AG09319 (cell line): ENCODE measurements at places on chromosomes 12 and 14.

- no peak for DNase-seq
Observed at GRCh38 chr12:90428881-90429280, 526.1 kb downstream of the CCER1 start.

GRCh38 chr12:117013726-117014125 is 85.5 kb downstream of the TESC start:
- no peak for DNase-seq

DNA sequence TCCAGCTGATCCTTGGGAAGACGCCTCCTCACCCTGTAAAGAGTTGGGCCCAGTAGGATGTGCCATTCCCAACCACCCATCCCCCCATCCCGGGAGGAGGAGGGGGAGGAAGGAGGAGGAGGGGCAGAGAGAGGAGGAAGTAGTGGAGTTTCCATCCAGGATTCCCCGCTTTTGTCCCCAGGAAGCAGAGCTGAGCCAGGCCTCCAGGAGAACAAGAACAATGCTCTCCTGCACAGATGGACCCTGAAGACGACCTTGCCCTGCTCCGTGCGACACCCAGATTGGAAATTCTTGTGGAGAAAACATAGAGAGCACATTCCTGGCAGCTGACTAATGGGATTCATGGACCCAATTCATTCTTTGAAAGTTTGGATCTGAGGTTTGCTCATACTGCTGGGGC is 132.3 kb upstream of the CRY1 start:
- no peak for DNase-seq

GRCh38 chr12:30191696-30192455 is 408.1 kb upstream of the TMTC1 start:
- DNase-seq = no peak

DNA sequence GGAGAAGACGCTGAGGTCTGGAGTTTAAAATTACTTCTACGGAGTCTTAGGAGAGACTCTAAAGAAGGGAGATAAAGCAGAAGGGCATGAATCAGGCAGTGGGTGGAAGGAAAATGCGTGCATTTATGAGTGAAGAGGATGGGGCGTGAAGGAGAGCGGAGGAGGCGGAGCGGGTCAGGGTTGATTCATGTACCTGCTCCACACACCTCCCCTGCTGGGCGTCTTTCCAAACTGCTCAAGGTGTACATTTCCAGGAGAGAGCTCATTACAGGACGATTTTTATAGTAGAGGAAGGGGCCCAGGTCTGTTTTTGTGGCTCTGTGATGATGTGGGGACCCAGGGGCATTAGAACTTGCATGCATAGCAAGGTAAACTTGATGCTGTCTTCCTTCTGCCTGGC is 65.0 kb upstream of the ASPG start:
- DNase-seq = no peak

- DNase-seq = no peak
Observed at GRCh38 chr12:91239481-91239880, 56.9 kb upstream of the DCN start.

- DNase-seq = no peak
Observed at GRCh38 chr12:3204143-3204542, 127.0 kb downstream of the TSPAN9 start.

GRCh38 chr12:67355428-67356379 is 86.5 kb downstream of the CAND1 start:
- DNase-seq = peak; percentile 31

DNA sequence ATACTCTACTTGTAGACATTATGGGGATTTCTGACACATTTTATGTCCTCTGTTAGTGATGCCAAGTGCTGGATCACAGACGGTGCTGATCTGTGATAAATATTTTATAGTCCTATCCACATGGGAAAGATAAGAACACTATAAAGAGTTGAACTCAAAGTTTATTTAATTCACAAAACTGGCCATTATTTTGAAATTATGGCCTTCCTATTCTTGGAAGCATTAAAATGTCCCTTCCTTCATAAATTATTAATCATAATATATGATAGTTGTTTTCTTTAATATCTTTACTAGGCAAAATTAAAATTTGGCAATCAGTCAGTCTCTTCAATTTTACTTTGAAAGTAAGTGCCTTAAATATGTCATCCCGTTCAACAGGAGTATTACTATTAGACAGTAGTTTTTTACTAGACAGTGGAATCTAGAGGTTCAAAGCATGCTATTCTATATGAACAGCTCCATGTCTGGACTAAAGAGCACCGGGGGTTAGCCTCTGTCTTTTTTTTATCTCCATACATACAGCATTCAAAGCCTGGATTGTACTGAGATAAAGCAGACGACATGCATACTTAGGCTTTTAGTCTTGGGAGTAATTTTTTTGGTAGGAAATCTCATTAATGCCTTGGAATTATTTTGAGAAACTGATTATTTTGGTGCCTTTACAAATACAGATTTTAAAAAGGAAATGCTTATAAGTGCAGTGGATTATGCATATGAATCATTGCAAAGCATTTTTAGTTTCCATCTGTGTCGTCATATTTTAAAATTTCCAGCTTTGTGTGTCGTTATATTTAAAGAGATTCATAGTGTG is 306.1 kb upstream of the RGS6 start:
- no peak for DNase-seq

- DNase-seq = no peak
Observed at GRCh38 chr12:122275459-122275858, 9.2 kb upstream of the VPS33A start.

- DNase-seq = no peak
Observed at GRCh38 chr14:85252011-85252410, 277.9 kb upstream of the FLRT2 start.

- DNase-seq = no peak
Observed at GRCh38 chr14:56390859-56391258, 188.7 kb upstream of the TMEM260 start.

DNA sequence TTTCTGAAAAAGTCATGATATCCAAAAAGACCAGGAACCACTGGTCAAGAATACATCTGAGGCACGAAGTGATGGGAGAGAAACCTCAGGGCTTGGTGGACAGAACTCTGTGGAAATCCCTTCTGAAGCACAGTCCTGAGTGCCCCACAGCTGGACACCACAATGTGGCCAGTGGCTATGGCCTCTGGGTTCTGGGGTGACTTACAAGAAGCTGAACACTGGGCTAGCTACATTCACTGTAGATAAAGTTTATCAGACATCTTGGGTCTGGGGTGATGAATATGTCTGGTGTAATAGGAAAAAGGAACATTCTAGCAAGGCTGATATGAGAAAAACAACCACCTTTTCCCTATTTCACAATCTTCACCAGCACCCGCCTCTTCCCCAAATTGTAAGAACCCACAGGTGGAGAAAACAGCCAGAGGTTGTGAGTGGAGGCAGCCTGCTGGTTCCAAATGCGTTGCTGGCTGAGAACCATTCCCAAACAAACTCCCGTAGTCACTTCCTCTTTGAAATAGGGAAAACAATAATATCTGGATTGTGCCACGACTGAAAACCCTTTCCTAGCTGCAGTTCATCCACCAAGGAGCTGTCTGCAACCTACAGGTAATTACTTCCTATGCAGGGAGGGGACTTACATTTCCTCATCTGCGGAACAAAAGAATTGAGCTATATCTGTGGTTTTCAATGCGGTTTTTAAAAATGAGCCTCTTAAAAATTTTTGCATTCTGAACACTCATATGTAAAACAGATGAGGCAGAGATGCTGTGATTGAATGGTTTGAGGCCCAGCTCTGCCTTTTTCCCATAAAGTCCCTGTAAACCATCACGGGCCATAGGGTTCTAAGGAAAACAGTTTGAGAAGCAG is 193.6 kb downstream of the SLC41A2 start:
- DNase-seq = no peak

DNA sequence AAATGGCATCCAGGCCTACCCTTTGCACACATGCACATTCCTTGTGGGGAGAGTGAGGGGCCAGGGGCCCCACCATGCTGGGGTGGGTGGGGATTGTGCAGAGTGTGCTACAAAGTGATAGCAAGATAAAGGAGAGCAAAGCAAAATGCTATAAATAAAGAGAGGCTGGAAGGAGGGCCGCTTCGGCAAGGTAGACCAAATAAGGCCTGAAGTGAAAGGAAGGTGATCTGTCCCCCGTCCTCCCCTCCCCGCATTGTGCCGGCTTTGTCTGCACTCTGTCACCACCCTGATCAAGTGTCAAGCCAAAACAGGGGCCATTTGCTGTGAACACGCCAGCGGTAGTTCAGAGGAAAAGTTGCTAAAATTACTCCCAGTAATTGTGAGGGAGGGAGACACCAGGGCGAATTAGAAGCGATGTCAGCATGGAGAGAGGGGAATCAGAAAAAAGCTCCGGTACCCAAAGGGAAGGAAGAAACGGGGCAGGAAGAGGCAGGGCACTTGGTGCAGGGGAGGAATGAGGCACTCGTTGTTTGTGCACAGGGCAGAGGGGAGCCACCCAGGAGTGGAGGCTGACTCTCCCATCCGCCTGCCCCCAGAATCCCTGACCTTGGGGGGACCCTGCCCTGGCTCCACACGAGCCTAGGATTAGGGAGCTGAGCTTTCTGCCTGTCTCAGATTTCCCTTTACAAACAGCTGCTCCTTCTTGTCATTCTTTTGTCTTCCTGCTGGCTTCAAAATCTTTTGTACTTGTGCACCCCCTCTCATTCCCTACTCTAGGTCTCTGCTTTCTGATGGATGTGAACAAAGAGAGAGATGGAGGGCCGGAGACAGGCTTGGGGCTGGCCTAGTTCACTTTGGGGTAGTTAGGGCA is 2.9 kb upstream of the MYH7 start:
- no peak for DNase-seq

DNA sequence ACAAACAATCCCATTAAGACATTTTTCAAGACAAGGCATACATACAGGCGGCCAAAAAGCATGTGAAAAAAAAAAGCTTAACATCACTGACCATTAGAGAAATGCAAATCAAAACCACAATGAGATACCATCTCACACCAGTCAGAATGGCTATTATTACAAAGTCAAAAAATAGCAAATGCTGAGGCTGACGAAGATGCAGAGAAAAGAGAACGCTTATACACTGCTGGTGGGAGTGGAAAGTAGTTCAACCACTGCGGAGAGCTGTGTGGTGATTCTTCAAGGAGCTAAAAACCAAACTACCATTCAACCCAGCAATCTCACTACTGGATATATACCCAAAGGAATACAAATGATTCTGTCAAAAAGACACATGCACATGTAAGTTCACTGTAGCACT is 216.7 kb downstream of the FOXG1 start:
- no peak for DNase-seq

DNA sequence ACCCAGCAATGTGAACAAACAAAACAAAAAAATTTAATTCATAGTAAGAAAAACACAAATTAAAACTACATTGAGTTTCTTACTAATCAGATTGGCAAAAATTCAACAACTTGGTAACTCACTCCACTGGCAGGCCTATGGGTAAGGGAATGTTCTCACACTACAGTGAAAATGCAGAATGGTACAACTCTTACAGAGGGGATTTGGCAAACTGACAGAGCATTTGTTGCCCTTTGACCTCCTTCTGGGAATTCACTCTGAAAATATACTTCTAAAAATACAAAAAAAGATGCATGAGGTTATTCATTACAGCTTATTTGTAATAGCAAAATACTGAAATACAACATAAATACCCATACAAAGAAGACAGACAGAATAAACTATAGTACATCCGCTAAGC is 32.8 kb downstream of the ABCD2 start:
- no peak for DNase-seq
